Activated naive CD4-positive, alpha-beta T cell treated with anti-CD3 and anti-CD28 coated beads for 36 hours (primary cell): ENCODE measurements at places on chromosomes 5 and 9. TPM values are rescaled to one million over a fixed set of nuclear protein-coding genes. Genes with fewer than 3 reads are reported as not detected.

GRCh38 chr9:134165357-134166315 is 1.3 kb upstream of the RNU6ATAC start:
- peak; percentile 41 for DNase-seq

The PTGDS gene
- not detected for total RNA-seq

- no peak for DNase-seq
Measured at GRCh38 chr5:121031491-121031890, 567.4 kb downstream of the PRR16 start.

DNA sequence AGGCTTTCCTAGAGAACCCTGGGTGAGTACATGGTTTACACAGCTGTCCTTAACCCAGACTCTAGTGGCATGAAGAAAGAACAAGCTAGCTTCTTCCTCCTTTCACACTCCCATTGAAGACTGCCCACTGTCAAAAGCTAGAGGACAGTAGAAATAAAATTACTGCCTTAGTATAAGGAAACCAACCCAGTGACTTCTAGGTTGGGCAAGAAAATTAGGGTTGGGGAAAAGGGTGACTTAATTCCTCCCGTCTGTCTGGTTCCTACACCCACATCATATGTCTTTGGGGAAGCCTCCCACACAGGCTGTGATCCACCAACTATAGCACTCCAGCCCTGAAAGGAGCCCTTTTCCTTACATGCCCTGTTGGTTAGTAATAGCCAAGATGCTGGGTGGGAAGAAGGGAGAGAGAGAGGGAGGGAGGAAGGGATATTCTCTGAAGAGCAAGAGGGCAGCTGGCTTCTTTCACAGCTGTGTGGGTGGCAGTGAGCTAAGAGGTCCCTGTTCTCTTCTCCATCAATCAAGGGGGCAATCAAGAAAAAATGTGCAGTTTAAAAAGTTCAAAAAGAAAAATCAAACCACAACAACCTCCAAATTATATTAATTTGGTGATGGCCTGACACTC is 21.7 kb downstream of the HBEGF start:
- no peak for DNase-seq

DNA sequence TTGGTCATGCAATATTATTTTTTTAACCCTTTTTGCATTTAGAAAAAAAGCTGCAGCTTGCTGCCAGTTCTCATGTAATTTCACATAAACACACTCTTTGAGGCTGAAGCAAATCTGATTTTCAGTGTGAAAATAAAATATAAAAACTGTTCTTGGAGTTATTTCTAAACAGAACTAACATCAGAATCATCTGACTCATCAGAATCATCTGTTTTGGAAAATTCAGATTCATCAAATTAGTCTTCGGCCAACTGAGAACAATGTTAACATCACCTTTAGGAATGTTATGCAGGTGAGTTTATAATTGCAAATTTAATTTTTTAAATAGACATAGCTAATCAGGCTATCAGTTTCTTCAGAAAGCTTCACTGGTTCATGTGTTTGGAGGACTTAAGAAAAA is 45.3 kb downstream of the ZCCHC7 start:
- DNase-seq, result no peak

GRCh38 chr5:129971714-129972113 is 67.4 kb downstream of the CHSY3 start:
- no peak for DNase-seq

The CCNJL gene
- not detected for total RNA-seq

The MEGF10 gene
- not detected for total RNA-seq

DNA sequence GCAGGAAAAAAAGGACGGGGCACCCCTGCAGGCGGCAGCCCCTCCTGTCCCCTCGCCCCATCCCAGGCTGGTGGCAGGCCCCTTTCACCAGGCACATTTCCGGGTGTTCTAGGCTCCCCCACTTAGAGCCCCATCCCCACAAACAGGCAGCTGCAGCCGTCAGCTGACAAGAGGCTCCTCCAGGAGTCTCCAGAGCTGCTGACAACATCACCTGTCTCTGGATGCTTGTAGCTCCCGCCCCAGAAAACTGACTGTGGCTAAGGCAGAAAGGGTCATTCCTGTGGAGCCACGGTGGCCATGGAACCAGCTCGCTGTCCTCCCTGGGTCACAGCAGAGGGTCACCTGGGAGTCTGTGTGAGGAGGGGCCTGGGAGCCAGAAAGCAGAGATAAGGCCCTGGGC is 50.9 kb downstream of the HMCN2 start:
- no peak for DNase-seq

The ZNF474 gene
- not detected for total RNA-seq

The PCDHB3 gene
- not detected for total RNA-seq

GRCh38 chr9:101220341-101220740 is 164.5 kb downstream of the BAAT start:
- DNase-seq, result no peak

- no peak for DNase-seq
Measured at GRCh38 chr9:27659571-27659970, 86.3 kb upstream of the C9orf72 start.

DNA sequence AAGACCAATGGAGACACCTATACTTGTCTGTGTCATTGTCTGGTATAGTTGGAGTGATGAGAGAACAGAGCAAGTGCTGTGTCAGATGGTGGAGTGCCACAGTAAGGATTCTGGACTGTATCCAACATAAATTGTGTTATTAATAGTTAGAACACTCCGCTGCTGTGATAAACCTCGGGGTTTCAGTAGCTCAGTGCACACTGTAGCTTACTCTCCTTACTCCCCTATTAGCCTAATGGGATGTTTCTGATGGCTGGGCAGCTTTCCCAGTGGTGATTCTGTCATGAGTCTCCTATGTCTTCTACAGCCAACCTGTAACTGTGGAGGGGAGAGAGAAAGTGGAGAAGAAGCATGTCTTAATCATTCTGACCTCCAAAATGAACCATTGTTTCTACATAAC is 127.6 kb upstream of the PTCH1 start:
- no peak for DNase-seq

- DNase-seq, result no peak
Measured at GRCh38 chr5:137989419-137989818, 43.5 kb downstream of the FAM13B start.

The NSG2 gene
- not detected for total RNA-seq

The PRDM9 gene
- total RNA-seq, result not detected

GRCh38 chr5:110161162-110161561 is 471.4 kb downstream of the MAN2A1 start:
- DNase-seq, result no peak

GRCh38 chr5:113194591-113194990 is 218.0 kb downstream of the DCP2 start:
- no peak for DNase-seq

GRCh38 chr5:55578771-55579170 is 44.0 kb upstream of the PLPP1 start:
- DNase-seq, result no peak

DNA sequence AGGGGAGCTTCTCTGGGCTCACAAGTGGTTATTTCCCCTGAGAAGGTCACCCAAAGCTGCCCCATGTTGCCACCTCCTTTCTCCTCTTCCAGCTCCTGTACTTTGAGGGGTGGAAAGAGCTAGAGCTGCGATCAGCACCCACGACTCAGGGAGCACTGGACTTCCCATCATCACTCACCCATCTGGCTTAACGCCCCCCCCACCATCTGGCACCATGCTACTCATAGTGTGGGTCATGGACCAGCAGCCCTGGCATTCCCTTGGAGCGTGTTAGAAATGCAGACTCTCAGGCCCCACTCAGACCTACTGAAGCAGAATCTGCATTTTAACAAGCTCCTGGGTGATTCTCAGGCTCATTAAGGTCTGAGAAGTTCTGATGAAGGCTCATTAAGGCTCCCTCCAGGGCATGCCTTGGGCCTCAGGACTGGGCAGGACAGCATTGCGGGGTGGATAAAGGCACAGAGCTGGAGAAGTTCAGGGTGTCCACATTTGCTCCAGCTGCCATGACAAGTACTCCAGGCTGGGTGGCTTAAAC is 67.3 kb downstream of the GALNT12 start:
- DNase-seq, result no peak

- DNase-seq, result no peak
Measured at GRCh38 chr5:65640240-65640639, 15.4 kb downstream of the SHLD3 start.

The ENHO gene
- 0.19 TPM for total RNA-seq

The MRPL50 gene
- total RNA-seq, result 13.2 TPM

GRCh38 chr9:137547687-137548543 is 2.3 kb downstream of the PNPLA7 start:
- no peak for DNase-seq

The CCL19 gene
- total RNA-seq, result not detected

DNA sequence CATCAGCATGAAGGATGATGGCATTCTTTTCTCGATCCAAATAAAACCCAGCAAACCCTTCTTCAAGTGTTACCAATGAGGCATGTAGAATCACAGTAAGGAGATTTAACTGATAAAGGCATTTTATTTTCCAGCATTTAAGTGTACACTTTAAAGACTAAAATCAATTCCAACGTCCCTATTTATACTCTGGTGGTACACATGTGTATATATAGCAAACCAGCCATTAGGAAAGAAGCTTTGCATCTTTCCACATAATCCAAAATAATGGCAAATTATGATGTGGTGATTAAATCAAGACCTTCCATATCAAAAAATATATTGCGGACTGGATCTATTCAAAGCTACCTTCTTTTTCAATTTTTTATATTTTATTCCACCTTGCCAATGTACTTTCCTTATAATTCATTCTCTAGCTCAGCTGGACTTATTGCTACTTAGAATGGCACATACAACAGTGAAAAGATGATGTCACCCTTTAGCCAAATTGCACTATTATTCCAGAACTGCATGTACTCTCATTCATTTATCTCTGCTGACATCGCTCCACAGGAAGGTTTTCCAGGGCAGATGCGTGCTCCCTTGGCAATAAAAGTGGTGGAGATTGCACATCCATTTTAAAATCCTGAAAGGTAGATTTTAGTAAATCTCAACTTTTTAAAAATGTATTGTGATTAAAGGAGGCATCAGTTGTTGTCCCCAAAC is 63.3 kb upstream of the SLC30A5 start:
- DNase-seq, result no peak

The SPAG8 gene
- 0.95 TPM for total RNA-seq
